ENCODE measurements at places on chromosomes 7 and 10.

- no peak for DNase-seq
Measured at GRCh38 chr7:42359946-42360345, 122.9 kb upstream of the GLI3 start.

- DNase-seq, result no peak
Measured at GRCh38 chr7:78709658-78710057, 743.8 kb downstream of the MAGI2 start.

- DNase-seq, result no peak
Measured at GRCh38 chr7:12770227-12770975, 83.0 kb downstream of the ARL4A start.

GRCh38 chr10:114364726-114365125 is 39.6 kb downstream of the AFAP1L2 start:
- DNase-seq, result no peak

DNA sequence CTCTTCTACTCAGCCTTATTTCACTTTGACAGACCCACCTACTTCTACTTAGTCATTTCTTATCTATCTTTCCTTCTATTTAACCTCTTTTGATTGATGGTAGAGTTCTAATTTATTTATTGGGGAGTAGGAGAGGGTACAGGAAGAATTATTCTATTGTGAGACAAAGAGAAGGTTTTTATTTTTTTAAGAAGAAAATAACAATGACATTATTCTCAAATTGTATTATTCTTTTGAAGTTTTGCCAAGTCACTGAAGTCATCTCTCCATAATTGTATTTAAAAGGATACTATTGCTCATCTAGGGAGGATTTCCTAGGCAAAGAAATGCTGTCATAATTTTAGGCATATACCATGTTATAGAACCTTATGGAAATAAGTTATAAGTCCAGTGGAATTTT is 52.7 kb downstream of the ITGB8 start:
- DNase-seq, result no peak

DNA sequence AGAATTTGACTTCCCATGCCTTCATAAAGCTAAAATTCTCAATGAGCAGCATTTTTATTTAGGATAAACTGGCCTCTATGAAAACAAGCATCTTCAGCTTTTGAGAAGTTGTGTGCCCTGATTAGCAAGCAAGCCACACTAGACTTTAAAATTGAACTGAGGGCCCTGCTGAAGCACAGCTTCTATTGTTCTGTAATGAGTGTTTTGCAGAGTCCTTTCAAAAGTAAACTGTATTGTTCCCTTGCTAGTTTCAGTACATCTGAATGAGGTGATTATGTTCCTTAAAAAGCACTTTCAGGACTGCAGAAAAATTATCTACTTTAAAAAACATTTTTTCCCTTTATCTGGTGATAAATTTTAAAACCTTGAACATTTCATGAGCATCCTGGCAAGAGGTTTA is 113.3 kb upstream of the PRPS1L1 start:
- DNase-seq, result no peak
